ENCODE measurements at places on chromosomes 12 and 14.

- no peak for DNase-seq
These were observed 55.7 kb downstream of the VRK1 start for GRCh38 chr14:96852823-96853422.

- no peak for DNase-seq
These were observed 5.2 kb downstream of the CCDC85C start for GRCh38 chr14:99598774-99599173.

DNA sequence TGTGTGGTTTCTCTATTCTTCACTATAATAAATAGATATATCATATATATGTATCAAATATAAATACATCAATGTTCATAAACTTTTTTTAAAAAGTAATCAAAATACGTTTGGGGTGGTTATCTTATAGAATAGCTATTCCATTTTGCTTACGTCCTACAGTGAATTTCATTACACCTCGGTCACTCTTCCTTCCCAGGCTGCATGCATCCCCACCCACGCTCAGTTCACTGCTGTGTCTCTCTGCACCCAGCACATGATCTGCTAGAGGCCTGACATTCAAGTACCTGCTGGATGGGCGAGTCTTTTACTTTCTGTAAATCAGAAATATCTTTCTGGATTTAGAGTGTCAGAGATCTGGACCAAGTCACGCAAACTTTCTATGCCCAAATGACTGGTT, 3.6 kb downstream of the STX2 start:
- no peak for DNase-seq

- DNase-seq, result no peak
These were observed at the start of gene CNTN1 for GRCh38 chr12:40691913-40692764. TSS of gene CNTN1 (plus strand) at chr12:40692439.

DNA sequence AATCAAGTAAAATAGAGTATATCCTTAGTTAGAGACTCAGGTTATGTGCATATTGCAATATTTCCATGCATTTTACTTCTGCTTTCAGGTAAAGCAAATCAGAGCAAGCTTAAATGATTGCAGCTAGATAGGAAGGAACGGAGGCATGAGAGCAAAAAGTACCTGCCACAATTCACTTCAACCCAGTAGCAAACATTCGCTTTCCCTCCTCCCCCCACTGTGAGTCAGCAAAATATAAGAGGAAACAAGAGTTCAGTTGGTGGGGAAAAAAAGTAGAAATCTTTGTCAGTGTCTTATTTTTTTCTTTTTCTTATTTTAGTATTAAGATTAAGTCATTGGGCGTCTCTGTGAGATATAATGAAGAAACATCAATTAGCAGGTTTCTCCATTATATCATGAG, 475.4 kb downstream of the NPAS3 start:
- no peak for DNase-seq

- DNase-seq, result peak; percentile 57
These were observed at the start of gene ACYP1 for GRCh38 chr14:75063491-75064204. TSS of gene ACYP1 (minus strand) at chr14:75064024. CDS start at chr14:75063553, 471 bp downstream.

DNA sequence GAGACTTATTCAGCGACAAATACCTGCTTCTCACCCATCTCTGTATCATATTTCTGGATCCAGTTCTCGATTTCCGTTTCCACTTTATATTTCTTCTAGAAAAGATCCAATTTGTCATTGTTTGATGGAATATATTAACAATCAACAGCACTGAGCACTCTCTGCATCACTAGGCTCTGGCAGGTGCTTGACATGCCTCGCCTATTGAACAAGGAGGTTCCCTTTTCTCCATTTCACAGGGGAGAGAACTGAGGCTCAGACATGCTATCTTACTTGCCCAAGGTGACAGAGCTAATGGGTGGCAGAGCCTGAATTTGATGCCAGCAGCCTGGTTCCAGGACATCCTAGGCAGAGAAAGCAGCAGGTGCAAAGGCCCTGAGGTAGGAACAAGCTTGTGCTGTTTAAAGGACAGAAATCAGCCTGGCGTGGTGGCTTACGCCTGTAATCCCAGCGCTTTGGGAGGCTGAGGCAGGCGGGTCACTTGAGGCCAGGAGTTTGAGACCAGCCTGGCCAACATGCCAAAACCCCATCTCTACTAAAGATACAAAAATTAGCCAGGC, 12.1 kb downstream of the RITA1 start:
- DNase-seq, result no peak

- no peak for DNase-seq
These were observed 54.5 kb downstream of the CRACR2A start for GRCh38 chr12:3698218-3698974.

DNA sequence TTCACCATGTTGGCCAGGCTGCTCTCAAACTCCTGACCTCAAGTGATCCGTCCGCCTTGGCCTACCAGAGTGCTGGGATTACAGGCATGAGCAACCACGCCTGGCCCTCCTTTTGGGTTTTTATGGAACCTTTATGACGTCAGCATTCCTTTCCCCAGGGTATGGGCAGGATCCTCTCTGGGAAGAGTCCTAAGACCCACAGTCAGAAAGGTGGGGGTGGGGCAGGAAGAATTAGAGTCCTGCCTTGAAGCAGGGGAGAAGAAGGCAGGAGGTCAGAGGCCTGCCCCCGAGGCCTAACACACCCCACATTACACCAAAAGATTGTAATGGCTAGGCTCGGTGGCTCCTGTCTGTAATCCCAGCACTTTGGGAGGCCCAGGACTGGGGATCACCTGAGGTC, 30.8 kb upstream of the CDK17 start:
- no peak for DNase-seq

DNA sequence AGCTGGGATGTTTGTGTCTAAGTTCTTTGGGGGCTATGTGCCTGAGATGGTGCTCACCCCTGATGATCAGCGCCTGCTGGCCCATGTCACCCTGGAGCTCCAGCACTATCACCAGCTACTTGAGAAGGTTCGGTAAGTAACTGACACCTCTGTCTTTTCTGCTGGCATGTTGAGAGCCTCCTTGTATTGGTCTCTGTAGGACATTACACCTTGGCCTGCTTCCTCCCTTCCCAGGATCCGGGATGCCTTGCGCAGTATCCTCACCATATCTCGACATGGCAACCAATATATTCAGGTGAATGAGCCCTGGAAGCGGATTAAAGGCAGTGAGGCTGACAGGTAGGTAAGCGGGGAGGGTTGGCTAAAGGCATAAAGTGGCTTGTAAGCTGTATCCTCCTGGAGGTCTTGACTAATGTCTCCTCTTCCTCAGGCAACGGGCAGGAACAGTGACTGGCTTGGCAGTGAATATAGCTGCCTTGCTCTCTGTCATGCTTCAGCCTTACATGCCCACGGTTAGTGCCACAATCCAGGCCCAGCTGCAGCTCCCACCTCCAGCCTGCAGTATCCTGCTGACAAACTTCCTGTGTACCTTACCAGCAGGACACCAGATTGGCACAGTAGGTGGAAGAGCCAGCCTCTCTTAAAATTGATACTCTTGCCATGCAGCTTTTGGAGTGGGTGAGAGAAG, 5.5 kb downstream of the DDIT3 start:
- DNase-seq, result no peak

- no peak for DNase-seq
These were observed 21.2 kb downstream of the ZBTB42 start for GRCh38 chr14:104821971-104822608.

DNA sequence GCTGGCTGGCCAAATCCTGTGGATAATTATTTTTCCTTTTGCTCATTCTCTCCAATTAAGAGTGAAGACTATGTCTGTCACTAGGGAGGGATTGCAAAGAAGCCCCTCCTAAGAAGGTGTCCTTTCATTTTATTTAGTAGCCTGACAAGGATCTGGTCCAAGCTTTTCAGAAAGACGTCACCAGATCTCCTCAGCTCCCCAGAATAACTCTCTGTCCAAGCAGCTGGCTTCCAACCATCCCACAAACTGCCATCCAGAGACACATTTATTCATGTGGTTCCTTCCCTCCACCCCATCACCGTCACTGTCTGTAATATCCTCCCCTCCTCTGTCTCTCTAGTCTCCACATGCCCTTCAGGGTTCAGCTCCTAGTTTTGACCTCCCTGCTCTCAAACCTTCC, 69.9 kb downstream of the PPM1H start:
- no peak for DNase-seq

DNA sequence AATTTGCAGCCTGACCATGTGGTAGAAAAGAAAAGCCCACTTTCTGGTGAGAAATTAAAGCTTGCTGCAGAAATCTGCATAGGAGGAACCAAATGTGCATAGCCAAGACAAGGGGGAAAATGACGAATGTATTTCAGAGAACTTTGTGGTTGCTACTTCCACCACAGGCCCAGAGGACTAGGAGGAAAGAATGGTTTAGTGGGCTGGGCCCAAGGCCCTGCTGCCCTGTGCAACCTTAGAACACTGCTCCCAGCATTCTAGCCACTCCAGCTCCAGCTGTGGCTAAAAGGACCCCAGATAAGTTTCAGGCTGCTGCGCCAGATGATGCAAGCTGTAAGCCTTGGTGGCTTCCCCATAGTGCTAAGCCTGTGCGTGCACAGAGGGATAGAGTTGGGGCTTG, 764.3 kb downstream of the SLC6A15 start:
- no peak for DNase-seq

- no peak for DNase-seq
These were observed 2.5 kb upstream of the SELPLG start for GRCh38 chr12:108635997-108636808.

DNA sequence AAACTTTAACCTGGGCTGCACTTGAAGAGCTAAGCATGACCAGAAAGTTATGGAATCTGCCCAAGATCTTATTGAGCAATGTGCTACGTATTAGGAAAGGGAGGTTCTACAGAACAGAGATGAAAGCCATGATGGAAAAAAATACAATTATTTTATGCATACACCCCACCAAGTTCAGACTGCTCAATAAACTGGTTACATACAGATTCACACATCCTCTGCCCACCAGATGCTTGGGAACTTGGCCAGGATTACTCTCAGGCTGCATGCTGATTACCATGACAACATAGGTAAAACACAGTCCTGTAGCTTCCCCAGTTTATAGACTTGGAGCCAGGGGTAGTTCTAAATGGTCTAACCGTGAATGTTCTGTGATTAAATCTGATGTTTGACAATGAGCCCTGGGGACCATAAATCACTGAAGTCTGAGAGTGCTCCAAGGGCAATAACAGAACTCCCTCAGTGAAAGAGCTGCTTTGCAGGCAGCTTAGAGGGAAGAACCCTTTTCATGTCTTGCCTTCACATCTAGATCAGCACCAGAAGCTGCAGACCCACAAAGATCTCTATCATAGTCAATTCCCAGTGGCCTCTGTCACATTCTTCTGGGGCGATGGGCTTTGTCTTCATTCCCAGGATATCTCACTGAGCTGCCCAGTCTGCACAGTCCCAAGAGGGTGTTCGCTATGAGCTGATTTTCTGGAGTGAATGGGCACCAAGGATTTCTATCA, 232.2 kb downstream of the EMP1 start:
- no peak for DNase-seq

DNA sequence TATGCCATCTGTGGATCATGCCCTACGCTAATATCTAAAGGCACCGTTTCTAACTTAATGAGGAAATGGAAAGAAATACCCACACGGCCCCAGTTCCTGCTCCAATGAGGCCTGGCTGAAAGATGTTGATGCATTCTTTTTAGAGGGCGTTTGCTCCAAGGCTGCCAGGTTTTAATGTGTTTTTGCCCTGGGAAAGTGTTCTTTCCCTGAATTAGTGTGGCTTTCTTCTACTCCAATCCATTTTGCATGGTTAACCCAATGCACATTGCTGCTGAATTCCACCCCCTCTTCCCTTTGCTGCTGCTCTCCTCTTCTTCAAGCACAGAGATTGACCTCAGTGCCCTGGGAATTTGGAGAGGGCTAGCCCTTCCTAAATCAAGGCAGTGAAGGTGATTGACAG, 1.1 kb downstream of the MYF5 start:
- no peak for DNase-seq

GRCh38 chr12:45431126-45431525, 215.2 kb downstream of the ANO6 start:
- no peak for DNase-seq

GRCh38 chr12:12954356-12954755, 2.4 kb upstream of the GPRC5D start:
- no peak for DNase-seq

DNA sequence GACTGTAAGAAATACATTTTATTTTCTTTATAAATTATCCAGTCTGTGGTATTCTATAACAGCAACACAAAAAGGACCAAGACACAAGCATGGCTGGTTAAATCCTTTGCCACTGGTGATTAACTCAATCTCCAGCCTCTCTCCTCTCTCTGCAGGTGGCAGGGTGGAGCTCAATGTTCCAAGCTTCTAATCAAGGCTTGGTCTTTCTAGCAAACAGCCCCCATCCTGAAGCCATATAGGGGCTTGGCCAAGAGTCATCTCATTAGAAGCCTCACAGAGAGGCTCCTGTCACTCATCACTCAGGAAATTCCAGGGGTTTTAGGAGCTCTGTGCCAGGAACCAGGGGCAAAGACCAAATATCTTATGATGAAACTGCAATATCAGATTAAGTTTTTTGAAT, 12.0 kb downstream of the C12orf75 start:
- no peak for DNase-seq

GRCh38 chr12:92020983-92021665, 124.5 kb downstream of the BTG1 start:
- DNase-seq, result no peak

- DNase-seq, result no peak
These were observed 507.0 kb downstream of the SNAPC1 start for GRCh38 chr14:62269204-62269603.

DNA sequence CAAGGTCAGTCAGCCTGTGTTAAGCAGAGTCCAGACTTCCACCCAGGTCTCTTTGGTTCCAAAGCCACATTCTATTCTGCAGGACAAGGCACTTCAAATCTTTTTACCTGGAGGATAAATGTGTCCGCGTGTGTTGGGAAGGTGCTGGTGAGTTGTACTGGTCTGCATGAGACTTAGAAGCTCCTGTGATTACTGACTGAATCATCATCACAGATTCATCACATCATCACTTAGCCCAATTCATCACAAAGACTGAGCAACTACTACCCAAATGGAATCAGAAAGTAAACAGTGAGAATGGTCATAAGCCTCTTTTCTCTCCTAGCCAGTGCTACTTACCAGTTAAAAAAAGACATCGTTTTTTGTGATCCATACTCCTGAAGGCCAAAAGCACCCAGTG, 5.3 kb downstream of the SLC15A5 start:
- DNase-seq, result no peak

- DNase-seq, result no peak
These were observed 206.4 kb downstream of the CRADD start for GRCh38 chr12:93883436-93884154.

DNA sequence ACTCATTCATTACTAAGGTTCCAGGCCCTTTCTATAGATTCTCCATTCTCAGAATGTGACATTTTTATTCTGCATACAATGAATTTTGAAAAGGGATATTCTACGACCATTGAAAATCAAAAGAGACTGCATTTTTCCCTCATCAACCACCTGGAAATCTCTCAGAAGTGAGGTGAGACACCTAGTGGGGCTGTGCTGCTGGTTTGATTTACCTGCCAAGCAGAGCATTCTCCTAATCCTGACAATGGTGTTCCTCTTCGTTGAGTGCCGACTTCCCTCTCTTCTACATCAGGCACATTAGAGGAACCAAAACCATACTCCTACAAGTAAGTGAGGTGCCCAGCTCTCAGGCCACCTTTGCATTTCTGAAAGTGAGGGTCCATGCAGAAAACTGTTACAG, 14.9 kb downstream of the CKB start:
- no peak for DNase-seq
